ENCODE measurements at places on chromosomes 5 and 9.

DNA sequence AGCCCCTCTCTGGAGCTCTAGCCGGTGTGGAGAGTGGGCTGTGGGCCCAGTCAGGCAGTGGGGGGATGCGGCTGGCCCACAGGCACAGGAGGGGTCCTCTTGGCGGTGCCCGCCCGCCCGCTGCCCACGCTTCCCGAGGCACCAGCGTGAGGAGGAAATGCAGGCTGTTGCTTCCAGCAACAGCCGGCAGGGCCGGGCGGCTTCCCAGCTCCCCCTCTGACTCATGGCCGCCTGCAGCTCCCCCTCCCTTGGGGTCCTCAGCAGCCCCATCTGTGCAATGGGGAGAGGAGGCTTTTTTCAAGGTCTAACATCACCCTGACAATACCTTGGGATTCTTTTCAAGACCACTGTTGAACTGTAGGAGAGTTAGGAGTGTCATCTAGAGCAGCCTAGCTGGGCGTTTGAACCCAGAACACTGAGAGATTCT is 10.4 kb downstream of the CXXC5 start:
- DNase-seq = no peak

- no peak for DNase-seq
Measured at GRCh38 chr5:58016358-58016757, 443.5 kb downstream of the PLK2 start.

GRCh38 chr5:179343719-179344430 is 1.4 kb downstream of the ADAMTS2 start:
- DNase-seq = no peak

DNA sequence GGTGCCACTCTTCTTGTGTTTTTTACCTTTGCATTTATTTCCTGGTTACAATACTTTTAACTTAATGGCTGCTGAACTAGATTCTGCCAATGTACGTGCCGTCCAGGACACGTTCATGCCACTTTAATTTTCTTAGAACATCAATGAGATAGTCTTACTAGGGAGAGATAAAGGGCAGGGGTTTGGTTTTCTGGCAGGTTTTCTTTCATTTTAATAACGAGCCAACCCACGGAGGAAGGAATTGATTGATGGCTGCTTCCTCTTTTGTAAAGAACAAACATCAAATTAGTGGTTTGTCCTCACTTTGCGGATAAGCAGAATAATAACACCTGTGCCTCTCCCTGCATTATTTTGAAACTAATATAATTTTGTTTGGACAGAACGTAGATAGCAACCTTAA is 135.7 kb downstream of the DOCK8 start:
- no peak for DNase-seq

All from epithelial cell of proximal tubule (primary cell).